ENCODE measurements at places on chromosomes 7 and 10. TPM values are rescaled to one million over a fixed set of nuclear protein-coding genes. Genes with fewer than 3 reads are reported as not detected.

- peaks cover 40% of the 10 kb centered on the region for H3K4me1 ChIP-seq
- no peaks in the 10 kb centered on the region for H3K36me3 ChIP-seq
- peak; percentile 12 for DNase-seq
- no peak overlapping the region for H3K4me3 ChIP-seq
- H3K27me3 ChIP-seq: no peaks in the 10 kb centered on the region
- H3K27ac ChIP-seq: no peak overlapping the region
Observed at GRCh38 chr10:58950618-58951017, 225.8 kb upstream of the PHYHIPL start.

- no peak overlapping the region for H3K27ac ChIP-seq
- no peak overlapping the region for H3K4me3 ChIP-seq
- no peaks in the 10 kb centered on the region for H3K27me3 ChIP-seq
- no peak for DNase-seq
- H3K4me1 ChIP-seq: no peaks in the 10 kb centered on the region
Observed at GRCh38 chr10:77045085-77045484, 592.5 kb downstream of the KCNMA1 start.

DNA sequence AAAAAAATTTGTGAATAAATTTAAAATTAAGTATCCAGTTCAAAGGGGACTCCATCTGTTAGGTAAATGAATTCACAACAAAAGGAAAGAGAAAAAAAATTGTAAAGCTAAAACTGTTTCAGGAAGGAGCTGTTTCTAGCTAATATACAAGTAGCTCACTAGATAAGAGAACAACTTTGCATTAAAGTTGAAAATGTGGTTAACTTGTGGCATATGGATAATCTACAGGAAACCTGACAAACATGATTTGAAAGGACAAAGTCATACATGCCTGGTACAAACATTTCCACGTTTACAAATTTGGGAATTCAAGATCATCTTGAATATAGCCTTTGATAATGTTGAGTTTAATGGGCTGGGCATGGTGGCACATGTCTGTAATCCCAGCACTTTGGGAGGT lies 8.9 kb downstream of the NT5C3A start:
- H3K36me3 ChIP-seq: no peaks in the 10 kb centered on the region
- DNase-seq: no peak
- no peak overlapping the region for H3K27ac ChIP-seq
- H3K27me3 ChIP-seq: no peaks in the 10 kb centered on the region
- H3K4me3 ChIP-seq: no peak overlapping the region

DNA sequence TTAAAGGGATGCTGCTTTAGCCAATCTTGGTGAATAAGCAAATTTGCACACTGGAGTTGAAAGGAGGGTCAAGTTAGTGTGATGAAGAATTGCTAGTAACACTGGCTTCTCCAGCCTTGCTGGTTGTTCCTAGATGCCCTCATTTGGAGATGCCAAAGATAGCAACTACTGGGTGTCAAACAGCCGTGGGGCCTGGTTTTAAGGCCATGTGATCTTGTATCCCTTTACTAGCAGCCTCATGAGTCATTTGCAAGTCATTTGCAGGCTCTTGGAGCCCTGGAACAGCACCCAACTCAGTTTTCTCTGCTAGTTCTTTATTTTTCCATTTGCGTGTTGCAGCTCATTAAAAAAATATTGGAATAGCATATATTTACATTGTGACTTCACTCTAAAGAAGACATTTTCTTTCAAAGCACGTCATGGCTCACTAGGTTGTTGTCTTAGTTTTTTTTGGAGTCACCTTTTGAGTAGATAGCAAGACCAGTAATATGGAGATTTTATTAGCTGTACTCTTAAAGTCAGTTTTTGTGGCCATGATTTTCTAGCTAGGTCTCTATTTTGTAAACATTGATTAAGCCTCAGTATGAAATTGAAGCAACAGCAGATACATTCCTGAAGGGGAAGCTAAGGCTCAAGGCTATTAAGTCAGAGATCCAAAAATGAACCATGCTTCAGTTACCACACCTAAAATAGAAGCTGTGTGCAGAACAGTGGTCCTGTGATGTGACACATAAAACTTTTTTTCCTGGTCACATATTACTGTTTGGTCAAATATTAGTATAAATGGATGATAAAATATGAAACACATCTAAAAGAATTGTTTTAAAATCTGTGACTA lies 1.3 kb downstream of the LSMEM1 start:
- H3K36me3 ChIP-seq: no peaks in the 10 kb centered on the region
- no peaks in the 10 kb centered on the region for H3K27me3 ChIP-seq
- DNase-seq: no peak
- H3K4me3 ChIP-seq: no peak overlapping the region
- H3K27ac ChIP-seq: no peak overlapping the region

DNA sequence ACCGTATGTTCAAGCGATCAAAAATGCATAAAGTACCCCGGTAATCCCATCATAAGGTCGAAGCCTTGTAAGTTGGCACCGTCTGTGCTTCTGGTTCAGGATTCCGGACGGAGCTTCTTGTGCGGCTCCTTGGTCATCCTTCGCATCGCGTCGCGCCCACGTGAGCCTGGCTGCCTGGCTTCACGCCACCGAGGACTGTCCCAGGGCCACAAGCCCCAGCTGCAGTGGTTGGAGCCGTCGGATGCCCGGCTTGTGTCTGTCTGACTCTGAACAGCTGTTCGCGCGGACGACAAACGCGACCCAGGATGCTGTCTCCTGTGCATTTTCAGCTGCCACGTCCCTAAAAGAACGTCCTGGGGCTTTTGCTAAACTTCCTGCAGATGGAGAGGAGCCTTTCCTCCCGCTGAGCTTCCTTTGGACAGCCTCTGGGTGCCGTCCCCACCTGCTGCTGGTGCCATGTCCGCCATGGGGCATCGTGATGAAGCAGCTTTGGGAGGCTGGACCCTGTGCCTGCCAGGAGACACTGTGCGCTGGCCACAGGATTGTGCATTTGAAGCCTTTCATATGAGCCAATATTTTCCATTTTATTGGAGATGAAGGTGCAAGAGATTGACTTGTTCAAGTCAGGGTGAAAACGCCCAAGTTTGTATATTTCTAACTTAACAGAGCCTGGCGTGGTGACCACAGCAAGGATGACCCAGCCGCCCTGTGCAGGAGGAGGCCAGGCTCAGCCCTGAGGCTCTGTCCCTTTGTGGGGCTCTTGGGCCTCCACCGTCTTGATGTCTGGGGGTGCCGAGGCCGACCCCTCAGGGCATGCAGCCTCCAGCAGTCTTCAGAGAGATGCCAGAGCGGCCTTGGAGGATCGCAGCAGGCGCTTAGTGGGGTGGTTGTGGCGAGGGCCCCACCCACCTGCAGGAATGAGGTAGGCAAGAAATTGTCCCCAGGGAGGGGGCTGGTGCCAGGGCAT lies 6.7 kb upstream of the JAKMIP3 start:
- DNase-seq: no peak
- no peaks in the 10 kb centered on the region for H3K4me1 ChIP-seq
- no peak overlapping the region for H3K4me3 ChIP-seq
- H3K27me3 ChIP-seq: peaks cover 4% of the 10 kb centered on the region
- no peaks in the 10 kb centered on the region for H3K36me3 ChIP-seq

DNA sequence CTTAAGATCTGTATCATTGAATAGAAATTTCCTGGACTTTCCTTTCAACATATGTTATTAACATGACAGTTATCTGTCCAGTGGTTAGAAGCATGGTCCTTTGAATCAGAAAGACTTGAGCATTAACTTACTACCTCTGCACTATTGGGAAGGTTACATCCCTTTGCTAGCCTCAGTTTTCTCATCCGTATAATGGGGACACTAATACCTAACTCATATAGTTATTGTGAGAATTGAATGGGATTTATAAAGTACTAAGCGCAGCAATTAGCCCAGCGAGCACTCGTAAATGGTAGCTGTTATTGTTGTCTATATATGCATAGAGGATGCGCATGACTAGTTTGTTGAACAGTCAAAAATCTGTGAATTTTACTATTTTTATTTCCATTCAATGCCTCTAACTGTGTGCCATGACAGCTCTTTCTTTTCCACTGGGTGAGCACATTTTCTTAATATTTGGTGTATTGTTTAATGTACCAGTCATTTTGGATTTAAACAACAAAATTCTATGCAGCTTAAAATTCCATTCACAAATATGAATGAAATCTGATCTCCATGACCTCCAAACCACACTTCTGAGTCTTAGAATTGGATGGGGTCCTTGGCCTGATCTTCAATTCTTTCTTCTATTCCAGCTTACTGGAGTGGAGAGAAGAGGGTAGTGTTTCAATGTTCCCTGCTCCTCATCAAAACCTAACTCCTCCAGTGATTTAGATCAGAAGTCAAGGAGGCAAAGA lies 65.0 kb downstream of the CACNB2 start:
- H3K4me1 ChIP-seq: no peaks in the 10 kb centered on the region
- H3K4me3 ChIP-seq: no peak overlapping the region
- DNase-seq: no peak
- H3K27me3 ChIP-seq: no peaks in the 10 kb centered on the region

CDK14 gene
- total RNA-seq: 0.71 TPM

NAT16 gene
- total RNA-seq: not detected

BAIAP2L1 gene
- 13.0 TPM for total RNA-seq
